ENCODE measurements at places on chromosomes 1 and 21.

GRCh38 chr1:98498651-98499050, 162.9 kb upstream of the SNX7 start:
- DNase-seq, result no peak

DNA sequence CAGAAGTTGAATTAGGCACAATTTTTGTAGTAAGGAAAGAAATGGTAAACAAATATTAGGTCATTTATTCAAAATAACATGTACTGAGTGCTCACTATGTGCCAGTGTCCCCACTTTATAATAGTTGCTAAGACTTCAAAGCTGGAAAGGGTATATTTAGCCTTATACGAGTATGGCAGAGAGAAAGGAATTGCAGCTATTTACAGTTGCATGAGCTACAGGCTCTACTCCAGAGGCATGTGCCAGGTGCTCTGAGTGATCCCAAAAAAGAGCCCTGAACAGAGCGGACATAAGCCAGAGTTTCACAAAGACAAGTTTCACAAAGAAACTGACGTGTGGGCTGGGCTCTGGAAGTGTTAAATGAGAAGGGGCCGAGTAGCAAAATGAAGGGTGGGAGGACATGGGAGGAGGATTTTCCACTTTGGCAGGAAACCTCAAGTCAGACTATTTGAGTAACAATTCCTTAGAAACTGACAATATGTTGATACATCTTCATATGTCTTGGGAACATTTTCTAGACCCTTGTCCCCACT, 40.9 kb downstream of the FASLG start:
- DNase-seq, result no peak

GRCh38 chr1:11714831-11715575, 20.9 kb upstream of the AGTRAP start:
- DNase-seq, result no peak

- no peak for DNase-seq
These were observed 120.7 kb downstream of the LEPR start for GRCh38 chr1:65541161-65541560.

DNA sequence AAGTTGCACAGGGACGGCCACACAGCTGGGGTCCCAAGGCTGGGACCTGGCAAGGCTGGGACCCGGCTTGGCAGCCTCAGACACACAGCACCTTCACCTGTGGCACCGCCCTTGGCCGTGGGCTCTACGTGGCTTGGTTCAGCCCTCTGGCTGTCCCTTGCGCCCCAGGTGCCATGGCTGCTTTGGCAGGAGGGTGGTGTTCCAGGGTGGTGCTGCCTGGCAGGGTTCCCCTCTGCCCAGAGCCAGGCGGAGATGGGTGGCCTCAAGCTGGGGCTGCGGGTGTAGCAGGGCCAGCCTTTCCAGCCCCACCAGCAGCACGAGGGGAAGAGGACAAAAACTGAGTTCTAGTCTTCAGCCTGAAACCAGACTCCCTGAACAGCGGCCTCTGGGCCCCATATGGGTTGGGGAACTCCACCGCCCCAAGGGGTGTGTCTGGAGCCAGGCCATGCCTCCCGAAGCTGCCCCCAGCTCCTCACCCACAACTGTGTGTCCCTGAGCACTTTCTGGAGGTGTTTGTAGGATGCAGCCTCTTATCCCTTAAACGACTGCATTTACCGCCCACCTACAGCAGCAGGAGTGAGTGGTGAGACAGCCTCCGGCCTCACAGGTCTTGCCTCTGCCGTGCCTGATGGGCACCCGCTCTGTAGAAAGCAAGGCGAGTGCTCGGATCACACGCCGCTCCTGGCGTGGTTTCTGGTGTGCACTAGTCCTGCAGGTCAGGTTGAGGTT, 92.3 kb downstream of the PDE9A start:
- no peak for DNase-seq
